Choroid plexus epithelial cell (primary cell): ENCODE measurements at places on chromosomes 5 and 9.

DNA sequence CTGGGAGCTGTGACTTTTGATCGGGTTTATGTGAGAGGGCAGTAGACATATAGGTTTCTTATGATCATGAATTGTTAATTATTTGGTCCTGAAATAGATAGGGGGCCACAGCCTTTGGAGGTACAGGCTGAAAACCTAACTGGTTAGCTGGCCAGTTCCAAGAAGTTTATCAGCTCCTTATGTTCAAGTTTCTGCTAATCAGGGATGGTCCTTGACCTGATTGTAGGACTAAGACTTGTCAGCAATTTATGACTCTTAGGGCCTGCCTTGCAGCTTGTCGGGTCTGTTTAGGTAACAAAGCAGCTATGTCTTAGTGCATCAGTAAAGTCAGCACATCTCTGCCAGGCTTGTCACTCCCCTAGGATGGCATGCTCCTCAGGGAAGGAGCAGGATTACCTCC, 151.8 kb upstream of the RUSC2 start:
- no peak for DNase-seq

DNA sequence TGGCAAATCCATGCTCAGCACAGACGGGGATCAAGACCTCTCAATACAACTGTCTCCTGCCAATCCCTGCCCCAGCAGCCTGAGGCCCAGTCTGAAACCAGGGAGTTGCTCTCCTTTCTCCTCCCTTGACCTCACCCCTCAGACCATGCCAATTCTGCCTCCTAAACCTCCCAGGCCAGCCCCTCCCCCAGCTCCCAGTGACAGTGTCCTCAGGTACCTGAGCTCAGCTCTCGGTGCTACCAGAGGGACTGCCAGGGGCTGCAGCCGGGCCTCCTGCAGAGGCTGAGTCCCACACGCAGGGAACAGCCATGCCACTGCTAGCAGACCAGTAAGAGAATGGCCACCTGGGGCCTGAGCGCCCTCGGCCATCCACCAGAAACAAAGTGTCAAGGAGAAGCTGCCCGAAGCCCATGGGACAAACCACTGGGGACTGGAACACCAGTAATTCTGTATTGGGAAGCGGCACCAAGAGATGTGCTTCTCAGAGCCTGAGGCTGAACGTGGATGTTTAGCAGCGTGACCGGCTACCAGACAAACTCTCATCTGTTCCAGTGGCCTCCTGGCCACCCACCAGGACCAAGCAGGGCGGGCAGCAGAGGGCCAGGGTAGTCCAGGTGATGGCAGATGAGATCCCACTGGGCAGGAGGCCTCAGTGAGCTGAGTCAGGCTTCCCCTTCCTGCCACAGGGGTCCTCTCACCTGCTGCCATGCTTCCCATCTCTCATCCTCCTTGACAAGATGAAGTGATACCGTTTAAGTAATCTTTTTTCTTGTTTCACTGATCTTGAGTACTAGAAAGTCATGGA, 557 bp upstream of the IL3 start:
- DNase-seq = no peak

DNA sequence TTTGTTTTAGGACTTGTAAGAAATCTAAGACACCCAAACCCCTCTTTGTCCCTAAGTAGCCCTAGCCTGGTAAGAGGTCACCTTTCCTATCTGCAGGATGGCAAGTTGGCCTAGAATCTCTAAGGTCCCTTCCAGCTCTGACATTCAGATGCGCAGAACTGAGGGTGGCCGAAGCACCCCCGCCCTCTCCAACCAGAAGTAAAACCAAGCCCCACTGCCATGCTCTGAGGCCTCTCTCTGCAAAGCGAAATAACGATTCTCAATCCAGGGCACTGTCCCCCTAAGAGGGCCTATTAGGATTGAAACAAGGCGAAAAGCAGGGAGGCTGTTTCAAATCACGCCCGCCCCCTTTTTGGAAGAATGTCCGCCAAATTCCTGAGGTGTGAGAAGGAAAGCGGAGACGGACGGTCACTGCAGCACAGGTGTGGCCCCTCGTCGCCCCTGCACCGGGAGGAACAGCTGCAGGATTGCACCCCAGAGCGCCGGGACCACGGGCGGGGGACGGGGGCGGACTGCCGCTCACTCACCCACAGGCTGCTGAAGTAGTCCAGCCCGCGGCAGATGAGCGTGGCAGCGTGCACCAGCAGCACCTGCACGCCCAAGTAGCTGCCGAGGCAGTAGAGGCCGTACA, 824 bp downstream of the TMEM245 start:
- DNase-seq = no peak

DNA sequence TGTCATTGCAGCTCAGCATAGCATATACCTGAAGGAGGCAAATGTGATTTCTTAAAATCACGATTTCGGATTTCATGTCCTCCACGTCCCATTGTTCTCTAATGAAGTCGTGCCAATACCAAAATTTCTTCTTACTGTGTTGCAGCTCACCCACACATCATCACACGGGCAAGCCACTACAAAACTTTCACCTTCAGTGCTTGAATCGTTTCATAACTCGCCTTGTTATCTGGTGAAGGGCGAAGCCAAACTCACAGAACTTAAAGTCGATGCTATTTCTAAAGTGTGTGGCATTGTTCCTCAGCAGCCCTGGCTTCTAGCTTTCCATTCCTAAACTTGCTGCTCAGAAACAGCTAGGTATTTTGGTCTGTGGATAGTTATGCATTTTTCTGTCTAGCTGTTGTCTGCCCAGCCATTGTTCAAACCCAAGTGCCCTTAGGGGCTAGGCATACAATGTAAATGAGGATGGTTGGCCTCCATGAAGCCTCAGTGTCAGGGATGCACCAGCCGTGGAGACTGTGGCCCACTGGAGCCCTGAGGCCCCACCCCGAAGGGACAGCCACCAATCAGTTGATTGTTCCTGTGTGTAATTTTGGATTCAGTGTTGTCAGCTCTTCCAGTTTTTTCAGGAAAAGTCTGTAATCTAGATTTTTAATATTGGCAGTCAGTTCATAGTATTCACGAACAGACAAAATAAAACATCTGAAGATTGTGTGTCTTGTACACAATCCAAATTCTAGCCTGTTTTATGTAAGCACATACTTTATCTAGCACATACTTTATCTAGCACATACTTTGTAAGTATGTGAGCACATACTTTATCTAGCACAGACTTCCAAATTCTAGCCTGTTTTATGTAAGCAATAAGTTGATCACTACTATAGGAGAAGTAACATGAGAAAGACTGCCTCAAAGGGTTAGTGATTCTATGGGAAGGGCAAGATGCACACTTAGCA, 112.8 kb downstream of the DAPK1 start:
- DNase-seq = peak; percentile 63

DNA sequence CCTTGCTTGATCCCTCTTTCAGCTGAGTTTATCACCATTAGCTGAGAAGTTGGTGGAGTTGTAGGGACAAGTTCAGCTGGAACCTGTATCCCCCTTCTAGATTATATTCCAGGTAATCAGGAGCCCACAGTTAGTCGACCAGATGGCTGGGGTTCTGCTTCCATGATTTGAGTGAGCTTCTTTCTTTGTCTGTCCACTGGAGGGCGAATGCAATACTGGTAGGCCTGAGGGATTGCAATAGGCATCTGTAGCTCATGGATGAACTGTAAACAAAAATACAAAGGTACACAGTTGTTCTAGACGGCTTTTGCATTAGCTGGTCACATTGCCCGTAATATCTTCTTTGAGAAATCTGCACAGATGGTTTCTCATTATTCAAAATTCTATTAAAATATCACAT, 88.9 kb downstream of the PCSK5 start:
- DNase-seq = peak; percentile 59

- DNase-seq = no peak
Measured at GRCh38 chr9:127419348-127419747, 4.8 kb upstream of the ZNF79 start.

- no peak for DNase-seq
Measured at GRCh38 chr5:125655156-125655555, 768.1 kb upstream of the GRAMD2B start.

GRCh38 chr9:5231212-5231611, at the start of gene INSL4:
TSS of gene INSL4 (plus strand) at chr9:5231419. CDS start at chr9:5231524, 105 bp downstream.
- DNase-seq = peak; percentile 5
